ENCODE measurements at places on chromosomes 11 and 22.

GRCh38 chr11:95170294-95170693 is 60.7 kb downstream of the SESN3 start:
- no peak overlapping the region for H3K4me3 ChIP-seq
- peaks cover 10% of the 10 kb centered on the region for H3K36me3 ChIP-seq
- no peaks in the 10 kb centered on the region for H3K4me1 ChIP-seq
- no peak for DNase-seq
- H3K27ac ChIP-seq = no peak overlapping the region

- no peak overlapping the region for H3K27ac ChIP-seq
- no peak overlapping the region for H3K4me3 ChIP-seq
- H3K36me3 ChIP-seq = no peaks in the 10 kb centered on the region
- peaks cover 9% of the 10 kb centered on the region for H3K27me3 ChIP-seq
- no peak for DNase-seq
Observed at GRCh38 chr11:122159173-122159721, 43.2 kb upstream of the BLID start.

DNA sequence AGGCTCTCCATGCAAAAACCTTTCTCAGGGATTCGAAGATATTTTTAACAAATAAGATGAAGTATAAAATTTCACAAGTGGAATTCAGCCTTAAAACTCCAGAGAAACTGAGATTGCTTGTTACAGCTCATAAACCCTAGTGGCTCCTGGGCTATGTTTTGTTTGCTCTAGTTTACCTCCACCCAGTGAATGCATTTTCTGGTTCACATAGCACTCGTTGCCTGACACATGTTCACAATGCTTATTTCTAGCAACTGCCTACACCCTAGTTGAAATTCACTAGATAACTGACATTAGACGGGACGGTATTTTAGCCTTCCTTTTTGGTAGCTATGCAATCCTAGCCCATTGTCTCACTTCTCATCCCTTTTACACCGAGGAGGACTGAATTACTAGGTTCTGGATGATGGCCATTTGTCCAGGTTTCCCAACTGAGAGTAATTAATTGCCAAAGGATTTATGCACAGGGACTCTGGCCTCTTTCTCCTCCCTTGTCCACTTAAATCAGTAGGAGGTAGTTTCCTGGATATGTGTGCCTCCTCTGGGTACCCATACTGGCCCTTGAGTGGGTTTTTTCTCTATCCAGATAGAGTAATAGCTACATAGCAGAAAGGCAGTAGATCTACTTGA is 951.6 kb downstream of the DLG2 start:
- no peaks in the 10 kb centered on the region for H3K36me3 ChIP-seq
- no peaks in the 10 kb centered on the region for H3K27me3 ChIP-seq
- H3K4me1 ChIP-seq = no peaks in the 10 kb centered on the region
- no peak overlapping the region for H3K27ac ChIP-seq

- H3K27ac ChIP-seq = no peak overlapping the region
- H3K4me3 ChIP-seq = no peak overlapping the region
- H3K4me1 ChIP-seq = no peaks in the 10 kb centered on the region
- no peak for DNase-seq
Observed at GRCh38 chr11:134488913-134489312, 76.9 kb upstream of the B3GAT1 start.

- no peak for DNase-seq
- no peak overlapping the region for H3K4me3 ChIP-seq
- H3K36me3 ChIP-seq = no peaks in the 10 kb centered on the region
- no peaks in the 10 kb centered on the region for H3K4me1 ChIP-seq
- H3K27me3 ChIP-seq = peaks cover 4% of the 10 kb centered on the region
Observed at GRCh38 chr11:111573821-111574249, 28.4 kb upstream of the SIK2 start.

DNA sequence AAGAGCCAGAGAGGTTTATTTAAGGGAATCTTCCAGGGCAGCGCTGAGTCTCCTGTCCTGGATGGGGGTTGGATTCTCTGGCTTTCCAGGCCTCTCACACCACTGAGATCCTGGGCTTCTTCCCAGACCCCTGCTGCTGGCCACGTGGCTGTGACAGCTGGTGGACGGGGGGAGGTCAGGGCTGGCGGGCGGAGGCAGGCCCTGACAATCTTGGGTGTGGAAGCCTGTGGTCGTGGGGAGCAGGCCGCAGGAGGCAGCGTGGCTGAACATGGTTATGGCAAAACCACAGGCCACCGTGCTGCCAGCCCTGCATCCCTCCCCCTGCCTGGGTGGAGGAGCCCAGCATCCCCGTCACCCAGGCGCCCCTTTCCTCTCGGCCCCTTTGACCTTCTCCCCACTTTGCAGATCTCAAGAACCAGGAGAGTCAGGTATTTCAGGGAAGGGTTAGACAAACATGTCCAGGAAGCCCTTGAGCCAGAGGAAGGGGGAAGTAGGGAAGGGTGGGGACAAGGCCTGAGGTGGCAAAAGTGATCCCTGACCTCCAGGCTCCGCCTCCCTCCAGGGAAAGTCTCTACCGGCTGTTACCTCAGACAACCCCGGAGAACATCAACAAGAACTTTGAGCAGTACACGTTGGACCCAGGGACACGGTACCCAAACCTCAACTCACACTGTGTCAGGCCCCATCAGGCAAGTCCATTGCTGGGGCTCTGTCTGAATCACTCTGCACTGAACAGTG is 111.8 kb downstream of the MICAL2 start:
- no peaks in the 10 kb centered on the region for H3K27me3 ChIP-seq
- H3K36me3 ChIP-seq = peaks cover 86% of the 10 kb centered on the region
- peaks cover 63% of the 10 kb centered on the region for H3K4me1 ChIP-seq
- H3K27ac ChIP-seq = peak overlapping the region; percentile 73
- peak overlapping the region; percentile 19 for H3K4me3 ChIP-seq

DNA sequence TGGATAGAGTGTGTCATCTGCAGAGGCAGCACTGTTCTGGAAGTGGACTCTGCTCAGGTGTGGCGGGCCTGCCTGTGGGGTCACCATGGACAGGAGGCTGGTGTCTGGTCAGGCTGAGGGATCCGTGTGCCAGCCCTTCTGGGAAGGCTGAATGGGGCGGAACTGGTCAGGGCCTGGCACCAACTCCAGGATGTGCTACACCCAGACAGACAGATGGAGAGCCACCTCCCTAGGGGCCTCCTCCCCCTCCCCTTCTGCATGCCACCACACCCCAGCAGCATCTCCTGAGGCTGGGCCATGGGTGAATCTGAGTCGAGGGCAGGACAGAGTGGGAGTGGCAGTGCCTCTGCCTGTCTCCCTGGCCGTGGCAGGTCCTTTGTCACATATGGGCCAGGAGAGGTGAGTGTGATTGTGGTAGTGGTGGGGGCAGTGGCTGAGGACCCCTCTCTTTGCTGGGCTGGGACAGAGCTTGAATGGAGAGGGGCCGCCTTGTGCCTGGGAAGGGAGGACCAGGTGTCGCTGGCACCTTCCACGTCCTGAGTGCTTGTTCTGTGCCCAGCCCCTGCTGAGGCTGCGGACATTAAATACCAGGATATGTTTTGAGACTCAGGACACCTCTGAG is 29.1 kb downstream of the ST3GAL4 start:
- H3K27me3 ChIP-seq = no peaks in the 10 kb centered on the region
- no peak for DNase-seq
- H3K36me3 ChIP-seq = no peaks in the 10 kb centered on the region
- H3K27ac ChIP-seq = no peak overlapping the region
- no peak overlapping the region for H3K4me3 ChIP-seq

All from activated T-helper 1 cell treated with anti-CD3 and anti-CD28 coated beads, Interleukin-12 subunit alpha, Interleukin-12 subunit beta, Interleukin-2, Interleukin-4 antibody, amounts not matched to agents 30 ng/mL and 10 ng/mL and 1 ng/mL, durations not matched to agents 14 hours and 24 hours and 36 hours (primary cell).